ENCODE measurements at places on chromosomes 3 and 15.

- no peak for DNase-seq
Observed at GRCh38 chr15:100167884-100168375, 173.8 kb downstream of the ADAMTS17 start.

- no peak for DNase-seq
Observed at GRCh38 chr3:111929484-111929883, 49.3 kb upstream of the ABHD10 start.

DNA sequence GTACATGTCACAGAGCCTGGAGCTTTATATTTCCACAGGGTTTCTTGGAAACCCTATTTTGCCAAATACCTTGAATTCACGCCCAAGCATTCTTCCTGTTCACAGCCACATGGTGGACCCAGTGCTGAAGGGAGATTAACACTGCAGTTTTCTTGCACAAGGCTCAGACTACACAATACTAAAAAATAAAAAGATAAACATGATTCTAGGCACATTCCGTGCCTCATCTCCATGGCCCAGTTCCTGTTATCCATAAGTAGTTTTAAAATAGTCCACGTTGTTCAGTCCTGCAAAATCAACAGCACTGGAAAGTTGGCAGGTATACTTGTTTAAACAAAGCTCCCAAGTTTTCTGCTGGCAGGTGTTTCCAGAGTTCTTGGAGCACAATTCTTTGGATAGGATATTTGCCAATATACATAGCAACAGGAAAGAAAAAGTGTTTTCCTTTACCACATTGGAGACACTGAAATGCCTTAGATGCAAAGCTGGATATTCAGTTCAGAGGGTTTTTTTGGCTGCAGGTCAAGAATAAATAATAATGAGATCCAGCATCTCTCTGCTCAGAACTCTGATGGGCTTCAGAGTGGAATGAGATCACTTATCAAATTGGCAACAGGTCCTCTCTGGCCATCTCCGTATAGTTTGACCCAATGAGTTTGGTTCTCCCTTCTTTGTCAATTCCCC is 88.1 kb upstream of the TGFBR2 start:
- DNase-seq, result no peak

- DNase-seq, result no peak
Observed at GRCh38 chr3:165643425-165643824, 193.8 kb downstream of the BCHE start.

- DNase-seq, result no peak
Observed at GRCh38 chr3:160159341-160159740, 65.9 kb upstream of the C3orf80 start.

Data from CD4-positive, alpha-beta memory T cell (primary cell).